Skeletal muscle cell (primary cell): ENCODE measurements at places on chromosomes 6 and 20.

DNA sequence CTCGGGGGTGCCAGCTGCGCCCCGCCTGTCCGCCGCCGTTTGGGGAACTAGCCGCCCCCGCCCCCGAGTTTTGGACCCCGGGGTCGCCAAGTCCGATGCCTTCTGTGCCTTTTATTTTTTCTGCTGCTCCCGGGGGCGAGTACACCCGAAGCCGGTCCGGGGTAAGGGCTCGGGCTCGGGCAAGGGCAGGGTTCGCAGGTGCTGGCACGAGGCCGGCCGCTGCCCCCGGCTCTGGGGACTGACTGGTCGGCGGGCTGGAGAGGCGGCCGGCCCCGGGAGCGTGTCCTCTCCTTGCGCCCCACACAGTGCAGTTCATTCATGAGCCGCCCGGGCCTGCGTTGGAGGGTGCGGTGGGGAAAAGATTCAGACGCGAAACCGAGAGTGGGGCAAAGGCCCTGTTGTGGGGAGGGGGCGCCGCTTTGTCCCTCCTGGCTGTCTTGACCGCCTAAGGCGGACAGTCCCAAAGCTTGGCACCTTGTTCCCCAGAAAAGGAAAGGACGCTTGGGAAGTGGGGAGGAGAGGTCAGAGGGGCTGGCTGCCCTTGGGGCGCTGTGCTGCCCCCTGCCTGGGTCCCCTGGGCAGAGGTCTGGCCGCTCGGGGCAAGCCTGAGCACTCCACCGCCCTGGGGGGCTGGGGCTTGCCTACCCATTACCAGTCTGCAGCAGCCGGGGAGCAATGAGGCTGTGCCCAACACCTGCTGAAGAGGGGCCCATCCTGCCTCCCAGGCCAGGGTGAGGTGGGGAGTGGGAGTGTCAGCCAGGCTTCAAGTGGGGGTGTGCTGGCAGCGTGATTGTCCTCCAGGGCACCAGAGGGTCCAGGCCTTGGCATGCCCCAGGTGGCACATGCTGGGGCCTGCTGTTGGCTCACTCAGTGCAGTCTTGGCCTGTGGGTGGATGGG is 915 bp downstream of the TMEM63B start:
- no peak for DNase-seq

GRCh38 chr20:4795394-4795793 is 73.7 kb downstream of the PRND start:
- DNase-seq: peak; percentile 20

DNA sequence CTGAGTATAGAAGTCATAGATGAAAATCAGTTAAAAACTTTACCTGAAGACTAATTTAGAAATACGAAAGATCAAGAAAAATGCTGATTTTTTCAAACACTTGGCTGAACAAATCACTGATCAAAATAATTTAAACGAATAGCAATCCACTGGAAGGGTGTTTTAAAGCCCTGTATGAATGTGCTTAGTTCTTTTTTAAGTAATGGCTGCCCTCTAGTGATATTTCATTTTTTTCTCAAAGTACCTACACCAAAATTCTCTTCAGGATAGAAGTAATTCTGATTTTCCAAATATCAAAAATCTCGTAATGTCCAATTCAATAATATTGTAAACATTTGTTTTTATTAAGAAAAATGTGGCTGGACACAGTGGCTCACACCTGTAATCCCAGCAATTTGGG is 32.5 kb downstream of the AKAP7 start:
- no peak for DNase-seq

GRCh38 chr6:14252271-14252850 is 134.8 kb downstream of the CD83 start:
- DNase-seq: no peak

DNA sequence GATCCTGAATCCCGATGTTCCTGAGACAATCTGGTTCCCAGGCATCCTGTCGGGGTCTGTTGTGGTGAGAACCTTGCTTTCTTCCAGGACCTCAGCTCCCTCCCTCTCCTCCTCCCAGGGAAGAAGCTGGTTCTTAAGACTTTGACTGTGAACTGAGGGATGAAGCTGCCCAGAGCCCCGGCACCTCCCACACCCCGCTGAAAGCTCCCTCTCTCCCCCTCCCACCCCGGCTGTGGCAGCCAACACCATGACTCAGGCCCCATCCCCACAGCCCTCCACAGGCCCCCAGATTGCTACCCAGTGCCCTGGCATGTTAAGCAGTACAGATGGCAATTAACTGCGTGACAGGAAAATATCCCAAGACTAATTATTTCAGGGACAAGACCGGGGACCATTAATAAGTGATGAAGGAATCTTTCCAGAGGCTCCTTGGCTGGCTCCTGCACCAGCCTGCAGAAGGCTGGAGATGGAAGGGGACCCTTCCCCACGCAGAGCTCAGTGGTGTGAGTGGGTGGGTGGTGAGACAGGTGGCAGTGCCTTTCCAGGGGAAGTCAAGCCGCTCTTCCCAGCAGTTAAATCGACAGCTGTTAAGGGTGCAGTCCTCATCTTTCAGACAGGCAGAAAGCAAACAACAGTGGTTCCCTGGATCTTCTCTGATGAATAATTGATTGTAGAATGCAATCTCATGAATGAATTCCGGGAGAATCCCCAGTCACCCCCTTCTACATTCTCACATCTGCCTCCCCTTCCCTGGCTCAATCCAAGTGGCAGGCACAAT is 237.9 kb downstream of the LRFN2 start:
- DNase-seq: no peak

- no peak for DNase-seq
These were observed 9.8 kb upstream of the ZFP64 start for GRCh38 chr20:52201395-52201794.

DNA sequence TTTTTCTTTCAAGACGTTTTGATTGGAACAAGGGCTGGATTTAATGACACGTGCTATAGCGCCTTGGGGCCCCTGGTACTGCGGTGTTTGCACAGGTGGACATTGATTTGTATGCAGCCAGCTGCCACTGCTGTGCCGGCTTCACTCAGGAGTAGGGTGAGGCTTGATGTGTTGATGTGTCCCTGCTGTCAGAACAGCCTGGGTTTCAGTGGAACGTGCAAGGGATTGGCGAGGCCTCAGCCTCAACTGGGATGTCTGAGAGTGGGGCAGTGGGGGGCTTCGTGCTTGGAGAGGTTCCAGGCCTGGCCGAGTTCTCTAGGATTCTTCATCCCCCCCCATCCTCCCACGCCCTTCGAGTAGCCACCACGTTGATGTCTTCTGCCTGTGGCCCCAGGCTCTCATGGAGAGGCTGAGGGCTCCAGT is 23.0 kb downstream of the PYGB start:
- no peak for DNase-seq

GRCh38 chr6:81838724-81839426 is 86.4 kb upstream of the TENT5A start:
- no peak for DNase-seq

GRCh38 chr6:109059153-109059552 is 35.5 kb downstream of the SESN1 start:
- DNase-seq: no peak

- DNase-seq: no peak
These were observed 114.5 kb downstream of the FYN start for GRCh38 chr6:111758608-111759329.

DNA sequence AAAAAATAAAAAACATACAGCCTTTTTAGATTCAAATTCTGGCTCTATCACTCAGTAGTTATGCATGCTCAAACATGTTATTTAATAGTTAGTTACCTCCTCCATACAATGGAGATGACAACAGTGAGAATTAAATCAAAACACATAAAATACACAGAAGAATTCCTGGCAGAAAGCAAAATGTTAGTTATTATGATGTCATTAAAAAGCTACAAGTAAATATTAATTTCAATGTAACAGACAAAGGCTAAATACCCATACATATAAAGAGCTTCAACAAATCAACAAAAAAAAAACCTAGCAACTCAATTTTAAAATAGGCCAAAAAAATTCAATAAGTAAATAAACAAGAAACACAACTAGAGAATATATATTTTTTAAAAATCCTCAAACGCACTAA is 21.4 kb downstream of the PLN start:
- DNase-seq: no peak

DNA sequence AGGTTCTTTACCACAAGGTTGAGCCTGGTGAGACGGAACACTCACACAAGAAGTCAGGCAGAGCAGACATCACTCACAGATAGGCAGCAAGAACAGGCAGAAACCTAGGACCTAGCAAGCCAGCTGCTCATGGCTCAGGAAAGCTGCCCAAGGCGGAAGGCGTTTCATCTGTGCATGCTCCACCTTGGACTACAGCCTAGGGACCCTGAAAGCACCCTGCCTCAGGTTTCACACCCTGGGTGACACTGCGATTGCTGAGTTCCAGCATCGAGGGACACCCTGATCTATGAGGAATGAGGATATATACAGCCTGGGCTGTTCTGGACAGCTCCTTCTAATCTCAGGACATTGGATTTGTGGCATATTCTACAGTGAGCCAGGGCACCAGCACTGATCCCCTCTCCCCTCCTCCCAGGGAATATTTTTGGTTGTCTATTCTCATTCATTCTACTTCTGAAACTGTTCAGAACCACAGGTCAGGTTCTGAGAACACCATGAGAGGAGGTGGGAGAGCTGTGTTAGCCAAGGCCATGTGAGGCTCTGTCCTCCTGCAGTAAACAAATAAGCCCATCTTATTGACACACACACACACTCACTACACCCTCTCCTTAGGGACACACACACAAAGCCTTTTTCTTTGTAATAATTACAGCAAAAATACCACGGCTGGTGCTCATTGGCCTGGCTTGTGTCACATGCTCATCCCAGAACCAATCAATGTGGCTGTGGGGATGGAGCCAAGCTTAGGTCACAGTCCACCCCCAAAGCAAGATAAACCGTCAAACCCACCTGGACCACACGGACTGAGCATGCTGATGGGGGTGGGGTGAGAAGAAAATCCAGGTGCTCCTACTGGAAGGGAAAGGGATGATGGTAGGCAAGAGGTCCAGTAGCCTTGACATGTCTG is 26.3 kb upstream of the PMEPA1 start:
- no peak for DNase-seq
